ENCODE measurements at places on chromosomes 12 and 14. TPM values are rescaled to one million over a fixed set of nuclear protein-coding genes. Genes with fewer than 3 reads are reported as not detected.

FAIM2 gene
- total RNA-seq: 16.4 TPM

GRCh38 chr12:19088606-19089005 is 40.9 kb upstream of the PLEKHA5 start:
- no peak for DNase-seq

- DNase-seq: no peak
Measured at GRCh38 chr12:69996722-69997121, 171.7 kb downstream of the MYRFL start.

DNA sequence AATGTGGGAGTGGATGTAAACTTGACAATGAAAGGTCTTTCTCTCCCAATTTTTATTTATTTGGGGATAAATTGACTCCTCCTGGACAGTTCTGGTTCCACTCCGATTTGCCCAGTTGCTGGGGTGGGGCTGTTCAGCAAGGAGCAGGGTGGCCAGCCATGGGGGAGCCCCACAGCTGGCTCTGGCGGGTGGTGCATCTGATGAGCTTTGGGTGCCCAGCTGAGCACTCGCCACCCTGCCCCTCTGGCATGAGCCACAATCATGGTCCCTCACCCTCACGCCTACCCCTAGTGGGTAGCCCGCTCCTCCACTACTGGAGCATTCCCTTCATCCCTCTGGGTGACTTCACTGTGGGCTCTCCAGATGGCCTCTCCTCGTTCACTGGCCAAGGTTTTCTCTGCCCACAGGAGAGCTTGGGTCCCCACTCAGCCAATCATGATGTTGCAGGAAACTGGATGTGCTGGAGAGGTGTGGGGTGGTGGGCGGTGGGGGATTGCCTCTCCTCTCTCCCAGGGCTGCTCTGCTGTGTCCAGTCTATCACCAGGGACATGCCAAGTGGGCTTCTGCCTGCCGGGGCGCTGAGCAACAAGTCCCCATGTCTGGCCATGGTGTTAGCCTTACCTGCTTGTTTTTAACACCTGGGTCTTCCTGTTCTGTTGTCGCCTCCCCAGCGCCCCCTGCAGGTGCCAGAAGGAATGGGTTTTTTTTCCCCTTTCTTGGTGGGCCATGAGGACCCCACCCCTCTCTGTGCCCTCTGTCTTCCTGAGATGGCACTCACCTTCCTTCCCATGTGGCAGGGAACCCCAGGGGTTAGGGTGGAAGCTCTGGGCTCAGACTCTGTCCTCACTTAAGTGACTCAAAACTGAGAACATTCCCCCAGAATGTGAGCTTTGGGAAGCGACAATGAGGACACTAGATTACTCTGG is 3.4 kb downstream of the CYP46A1 start:
- DNase-seq: peak; percentile 35

DNA sequence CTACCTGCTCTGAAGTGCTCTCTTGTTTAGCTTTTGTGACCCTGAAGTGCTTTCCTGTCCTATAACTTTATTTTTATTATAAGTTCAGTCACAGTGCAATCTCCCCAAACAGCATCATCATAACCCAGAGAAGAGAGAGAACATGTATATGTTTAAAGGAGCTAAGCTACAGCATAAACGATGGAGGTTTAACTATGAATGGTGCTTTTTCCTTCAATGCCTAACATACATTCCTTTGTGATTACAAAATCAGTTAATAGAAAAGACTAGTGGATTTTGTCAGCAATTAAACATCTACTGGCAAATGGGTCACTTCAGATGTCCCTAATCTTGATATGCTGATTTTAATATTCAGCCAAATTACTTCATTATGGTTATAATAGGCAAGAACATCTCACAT is 46.4 kb downstream of the ZFYVE21 start:
- DNase-seq: no peak

- DNase-seq: no peak
Measured at GRCh38 chr12:110431957-110432587, 18.1 kb downstream of the ARPC3 start.

- DNase-seq: no peak
Measured at GRCh38 chr12:39095636-39096330, 190.4 kb upstream of the CPNE8 start.

CLEC4D gene
- 2.0 TPM for total RNA-seq

GRCh38 chr14:57729208-57730187 is 136.4 kb downstream of the SLC35F4 start:
- DNase-seq: no peak

DNA sequence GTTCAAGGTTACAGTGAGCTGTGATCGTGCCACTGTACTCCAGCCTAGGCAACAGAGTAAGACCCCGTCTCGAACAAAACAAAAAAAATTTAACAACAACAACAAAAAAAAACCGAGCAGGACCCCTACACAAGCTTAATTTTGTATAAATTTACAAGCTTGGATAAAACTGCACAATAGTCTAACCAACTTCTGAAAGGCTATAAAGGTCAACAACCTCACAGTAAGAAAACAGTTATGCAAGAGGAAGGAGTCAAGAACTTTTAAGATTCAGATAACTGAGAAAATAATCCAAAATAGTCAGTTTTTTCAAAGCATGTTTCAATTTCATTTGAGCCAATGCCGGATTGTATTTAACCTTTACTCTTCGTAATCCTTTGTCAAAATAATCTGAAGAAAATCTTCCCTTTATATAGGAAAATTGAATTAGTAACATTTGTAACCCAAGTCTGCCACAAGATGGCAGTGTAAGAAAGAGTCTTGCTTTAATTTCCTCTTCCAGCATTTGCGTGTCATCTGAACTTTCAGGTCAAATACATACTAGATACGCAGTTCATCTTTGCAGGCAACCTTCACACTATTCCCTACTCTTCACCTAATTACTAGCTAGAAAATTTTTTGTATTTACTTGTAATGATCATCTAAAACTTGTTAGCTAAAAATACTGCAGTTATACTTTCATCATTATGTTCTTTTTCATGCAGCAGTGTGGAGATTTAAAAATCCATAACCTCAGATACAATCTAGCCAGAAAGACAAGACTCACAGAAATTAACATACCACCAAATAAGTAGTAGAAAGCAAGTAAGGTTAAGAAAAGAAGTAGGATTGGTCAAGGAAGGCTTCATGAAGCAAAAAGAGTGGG is 5.8 kb downstream of the CCNB1IP1 start:
- DNase-seq: no peak

- no peak for DNase-seq
Measured at GRCh38 chr12:6460751-6461371, 9.0 kb downstream of the TAPBPL start.

GRCh38 chr14:85180876-85181275 is 349.1 kb upstream of the FLRT2 start:
- DNase-seq: no peak

SLC39A2 gene
- not detected for total RNA-seq

DNA sequence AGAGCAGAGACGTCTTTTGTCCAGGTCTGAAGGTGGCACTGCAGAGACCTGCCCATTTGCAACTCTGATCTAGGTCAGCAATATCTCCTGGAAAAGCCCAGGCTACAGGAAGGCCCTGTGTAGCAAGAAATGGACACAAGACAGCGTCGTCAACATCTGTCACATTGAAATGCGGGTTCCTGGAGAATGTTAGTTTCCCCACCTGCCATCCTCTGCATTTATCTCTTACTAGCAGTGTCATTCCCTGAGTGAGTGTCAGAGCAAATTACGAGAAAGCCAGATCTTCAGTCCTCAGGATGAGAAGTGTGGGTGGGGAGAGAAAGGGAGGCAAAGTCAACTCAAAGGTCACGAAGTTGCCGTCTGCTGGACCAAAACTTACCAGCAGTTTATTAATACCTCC is 27.4 kb upstream of the FLVCR2 start:
- no peak for DNase-seq

- no peak for DNase-seq
Measured at GRCh38 chr12:124350491-124350890, 55.6 kb downstream of the RFLNA start.

GRCh38 chr12:123231931-123232330 is 1.0 kb downstream of the MPHOSPH9 start:
- no peak for DNase-seq

DNA sequence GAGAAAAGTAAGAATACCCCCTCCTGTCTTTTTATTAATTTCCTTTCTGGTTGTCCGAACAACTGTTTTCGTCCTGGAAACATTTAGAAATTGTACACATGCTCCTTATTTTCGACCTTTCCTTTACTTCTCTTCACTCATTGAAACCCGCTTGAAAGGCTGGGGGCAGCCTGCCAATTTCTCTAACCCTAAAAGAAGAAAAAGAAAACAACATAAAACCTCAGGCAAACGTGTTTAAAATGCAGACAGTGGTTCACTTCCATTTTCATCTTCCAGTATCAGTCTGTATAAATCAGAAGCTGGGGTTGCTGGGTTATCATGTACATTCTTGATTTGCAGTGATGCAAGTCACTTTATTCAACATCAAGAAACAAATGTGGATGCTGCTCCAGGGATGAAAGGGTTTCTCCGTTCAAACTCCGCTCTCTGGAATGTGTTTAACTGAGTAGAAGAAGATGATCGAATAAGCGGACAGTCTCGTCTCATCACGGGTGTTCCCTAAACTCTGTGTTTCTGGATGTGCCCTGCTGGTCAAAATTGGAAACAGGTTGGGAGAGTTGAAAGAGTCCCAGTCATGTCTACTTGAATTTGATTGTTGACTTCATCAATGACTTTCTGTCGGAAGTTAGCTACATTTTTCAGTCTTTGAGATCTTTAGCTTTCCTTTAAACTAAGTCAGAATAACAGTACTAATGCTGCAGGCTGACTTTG is 1042.2 kb downstream of the BCL11B start:
- DNase-seq: no peak

Measured in aorta (tissue), 5 donors.